ENCODE measurements at places on chromosomes 2 and 18.

GRCh38 chr2:163157411-163157810 is 318.8 kb upstream of the KCNH7 start:
- DNase-seq: no peak

DNA sequence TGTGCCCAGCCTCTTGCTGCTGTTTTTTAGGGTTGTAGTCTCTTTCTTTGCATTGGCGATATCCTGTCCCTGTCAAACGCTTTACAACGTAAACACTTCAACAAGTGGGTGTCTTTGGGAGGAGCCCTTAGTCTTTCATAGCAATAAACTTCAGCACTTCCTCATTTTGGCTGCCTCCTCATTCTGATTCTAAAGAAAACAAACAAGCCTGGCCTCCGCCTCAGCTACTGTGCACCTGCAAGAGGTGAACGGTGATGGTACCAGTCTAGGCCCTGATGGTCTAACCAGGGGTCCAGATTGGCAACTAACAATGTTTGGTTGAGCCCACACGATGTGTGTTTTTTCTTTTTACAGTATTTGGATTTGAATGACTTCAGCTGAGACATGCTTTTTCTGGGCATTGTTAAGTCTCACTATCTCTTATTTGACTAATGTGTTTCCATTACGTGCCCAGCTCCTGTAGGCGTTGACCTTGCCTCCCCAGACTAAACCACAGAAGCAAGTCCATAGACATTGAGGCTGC is 53.2 kb upstream of the CUL3 start:
- DNase-seq: no peak

- no peak for DNase-seq
Observed at GRCh38 chr2:39304729-39305128, 61.0 kb upstream of the CDKL4 start.

GRCh38 chr2:164678631-164679149 is 57.4 kb upstream of the GRB14 start:
- no peak for DNase-seq

- no peak for DNase-seq
Observed at GRCh38 chr18:72325307-72325706, 218.8 kb downstream of the CBLN2 start.

GRCh38 chr2:8252997-8253694 is 428.7 kb upstream of the ID2 start:
- no peak for DNase-seq

DNA sequence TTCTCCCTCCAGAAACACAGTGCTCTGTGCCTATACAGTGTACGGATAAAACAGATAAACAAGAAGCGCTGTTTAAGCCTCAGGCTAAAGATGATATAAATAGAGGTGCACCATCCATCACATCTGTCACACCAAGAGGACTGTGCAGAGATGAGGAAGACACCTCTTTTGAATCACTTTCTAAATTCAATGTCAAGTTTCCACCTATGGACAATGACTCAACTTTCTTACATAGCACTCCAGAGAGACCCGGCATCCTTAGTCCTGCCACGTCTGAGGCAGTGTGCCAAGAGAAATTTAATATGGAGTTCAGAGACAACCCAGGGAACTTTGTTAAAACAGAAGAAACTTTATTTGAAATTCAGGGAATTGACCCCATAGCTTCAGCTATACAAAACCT is 70.7 kb downstream of the TANK start:
- DNase-seq: no peak

GRCh38 chr2:163735685-163736432 is at the start of gene FIGN:
FIGN (minus strand) TSS chr2:163736008; CDS start chr2:163734927, 1,081 bp downstream.
- DNase-seq: peak; percentile 88

- DNase-seq: no peak
Observed at GRCh38 chr2:144642856-144643255, 122.9 kb upstream of the ZEB2 start.

DNA sequence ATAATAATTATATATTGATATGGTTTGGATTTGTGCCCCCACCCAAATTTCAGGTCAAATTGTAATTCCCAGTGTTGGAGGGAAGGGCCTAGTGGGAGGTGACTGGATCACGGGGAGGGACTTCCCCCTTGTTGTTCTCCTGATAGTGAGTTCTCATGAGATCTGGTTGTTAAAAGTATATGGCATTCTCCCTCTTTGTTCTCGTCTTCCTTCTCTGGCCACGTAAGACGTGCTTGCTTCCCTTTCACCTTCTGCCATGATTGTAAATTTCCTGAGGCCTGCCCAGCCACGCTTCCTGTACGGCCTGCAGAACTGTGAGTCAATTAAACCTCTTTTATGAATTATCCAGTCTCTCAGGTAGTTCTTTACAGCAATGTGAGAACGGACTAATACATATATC is 88.3 kb downstream of the ROCK2 start:
- no peak for DNase-seq

DNA sequence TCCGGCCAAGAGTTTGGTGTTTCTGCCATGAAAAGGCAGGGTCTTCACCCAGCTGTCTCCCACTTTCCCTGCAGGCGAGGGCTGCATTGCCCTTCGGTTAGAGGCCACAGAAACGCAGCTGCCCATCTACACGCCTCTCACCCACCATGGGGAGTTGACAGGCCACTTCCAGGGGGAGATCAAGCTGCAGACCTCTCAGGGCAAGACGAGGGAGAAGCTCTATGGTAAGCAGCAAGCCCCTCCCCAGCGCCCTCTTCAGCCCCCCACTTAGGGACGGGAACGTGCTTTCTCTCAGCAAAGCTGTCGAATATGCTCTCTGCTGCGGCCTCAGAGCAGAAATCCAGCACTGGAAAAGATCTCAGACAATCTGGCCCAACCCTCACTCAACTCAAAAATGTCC is 57.7 kb upstream of the ATG16L1 start:
- no peak for DNase-seq

GRCh38 chr2:164015328-164016123 is 279.7 kb upstream of the FIGN start:
- no peak for DNase-seq

GRCh38 chr18:59553273-59553870 is 143.9 kb downstream of the CCBE1 start:
- no peak for DNase-seq

All from right lung (tissue), 10 donors.